NCI-H1436 (cell line): ENCODE measurements at places on chromosomes 6 and 20.
A peak's percentile ranks its signal among the peaks of the same experiment; 100 is the strongest.

DNA sequence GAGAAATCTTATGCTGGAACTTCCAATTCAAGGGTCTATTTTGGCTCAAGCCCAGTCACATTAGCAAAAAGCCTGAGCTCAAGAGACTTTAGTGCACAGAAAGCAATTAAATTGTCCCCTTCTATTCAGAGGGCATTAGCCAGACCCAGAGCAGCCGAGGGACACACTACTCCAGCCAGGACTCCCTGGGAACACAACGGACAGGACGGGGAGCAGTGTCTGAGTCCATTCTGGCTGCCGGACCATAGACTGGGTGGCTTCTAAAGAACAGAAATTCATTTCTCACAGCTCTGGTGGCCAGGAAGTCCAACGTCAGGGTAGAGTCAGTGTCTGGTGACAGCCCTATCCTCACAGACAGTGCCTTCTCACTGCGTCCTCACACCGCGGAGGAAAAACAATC is 78.4 kb downstream of the PRND start:
- DNase-seq = no peak

DNA sequence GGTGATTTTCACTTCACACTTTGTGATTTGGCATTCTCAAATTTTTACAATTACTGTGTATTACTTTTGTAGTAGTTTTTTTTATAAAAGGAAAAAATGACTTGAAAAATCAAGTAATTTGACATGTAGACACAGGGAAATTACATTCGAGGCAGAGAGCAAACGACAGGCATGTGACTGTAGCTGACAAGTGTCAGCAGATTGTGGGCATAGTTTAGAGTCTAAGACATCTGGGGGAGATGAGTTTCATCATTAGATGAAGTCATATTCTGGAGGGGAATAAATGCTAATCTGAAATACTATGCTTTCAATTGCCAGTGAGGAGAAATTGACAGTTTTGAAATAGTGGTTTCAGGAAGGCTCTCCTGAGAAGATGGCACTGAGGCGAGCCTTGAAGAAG is 126.0 kb downstream of the MTHFD1L start:
- no peak for DNase-seq

DNA sequence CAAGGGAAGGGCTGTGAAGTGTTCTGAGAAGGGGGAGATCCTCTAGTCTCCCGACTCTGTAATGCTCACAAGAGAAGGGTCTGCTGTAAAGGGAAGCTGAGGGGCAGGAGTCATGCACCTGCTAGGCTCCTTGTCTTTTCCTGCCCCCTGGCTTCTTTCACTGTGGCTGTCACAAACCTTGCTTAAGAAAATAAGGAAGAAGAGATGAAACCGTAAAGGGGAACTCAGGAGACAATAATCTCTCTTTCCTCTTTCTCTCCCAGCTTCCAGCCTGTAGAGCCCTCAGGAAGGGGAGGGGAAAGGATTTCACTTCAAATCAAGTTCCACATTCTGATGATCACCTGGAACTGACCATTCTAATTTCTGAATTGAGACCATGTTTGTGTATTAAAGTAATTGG is 26.3 kb downstream of the SLC13A3 start:
- DNase-seq = no peak

- DNase-seq = no peak
These were observed 162.6 kb downstream of the MMUT start for GRCh38 chr6:49300443-49300842.

DNA sequence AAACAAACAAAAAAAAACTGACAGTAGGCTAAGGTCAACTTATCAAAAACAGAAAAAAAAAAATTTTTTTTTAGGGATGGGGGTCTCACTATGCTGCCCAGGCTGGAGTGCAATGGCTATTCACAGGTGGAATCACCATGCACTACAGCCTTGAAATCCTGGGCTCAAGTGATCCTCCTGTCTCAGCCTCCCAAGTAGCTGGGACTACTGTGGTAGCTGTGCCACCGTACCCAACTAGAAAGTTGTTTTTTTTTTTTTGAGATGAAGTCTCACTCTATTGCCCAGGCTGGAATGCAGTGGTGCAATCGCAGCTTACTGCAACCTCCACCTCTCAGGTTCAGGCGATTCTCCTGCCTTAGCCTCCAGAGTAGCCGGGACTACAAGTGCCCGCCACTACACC is 2.1 kb downstream of the COMMD7 start:
- DNase-seq = no peak

GRCh38 chr20:31454361-31454760 is 13.9 kb downstream of the DEFB123 start:
- no peak for DNase-seq

DNA sequence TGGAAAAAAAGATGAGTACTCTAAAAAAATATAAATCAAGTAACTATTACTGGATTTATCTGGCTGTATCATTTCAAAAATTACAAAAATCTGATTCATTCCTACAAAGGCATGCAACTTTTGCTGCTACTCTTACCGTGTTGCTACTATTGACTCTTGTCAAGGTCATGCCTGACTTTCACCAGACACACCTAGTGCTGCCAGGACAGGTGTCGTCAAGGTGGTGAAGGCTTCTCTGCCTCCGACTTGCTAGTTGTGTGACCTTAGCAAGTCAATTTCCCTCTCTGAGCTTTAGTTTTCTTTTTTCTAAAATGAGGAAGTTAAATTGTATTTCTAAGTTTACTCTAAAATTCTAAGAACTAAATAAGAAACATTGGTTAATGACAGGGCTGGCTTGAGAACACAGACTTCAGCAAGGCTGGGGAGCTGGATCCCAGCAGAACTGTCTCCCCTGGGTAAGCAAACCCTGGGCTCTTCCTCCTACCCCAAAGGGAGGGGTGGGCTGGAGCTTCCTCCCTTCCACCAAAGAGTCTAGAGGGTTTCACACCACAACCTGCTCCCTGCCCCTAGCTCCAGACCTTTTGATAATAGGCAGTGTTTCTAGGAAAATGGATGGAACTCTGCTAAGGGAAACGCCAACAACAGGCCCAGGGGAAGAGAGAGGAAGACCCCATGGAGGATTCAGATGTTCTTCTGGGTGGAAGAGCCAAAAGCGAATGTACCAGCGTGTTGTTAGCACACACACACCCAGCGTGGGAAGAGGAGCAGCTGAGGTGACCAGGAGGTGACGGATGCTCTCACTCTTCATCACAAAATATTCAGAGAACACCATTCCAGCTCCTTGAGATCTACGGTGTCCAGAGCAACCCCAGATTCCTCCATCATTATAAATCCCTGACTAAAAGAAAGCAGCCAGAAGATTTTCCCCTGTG is 47.9 kb upstream of the CITED2 start:
- DNase-seq = no peak

DNA sequence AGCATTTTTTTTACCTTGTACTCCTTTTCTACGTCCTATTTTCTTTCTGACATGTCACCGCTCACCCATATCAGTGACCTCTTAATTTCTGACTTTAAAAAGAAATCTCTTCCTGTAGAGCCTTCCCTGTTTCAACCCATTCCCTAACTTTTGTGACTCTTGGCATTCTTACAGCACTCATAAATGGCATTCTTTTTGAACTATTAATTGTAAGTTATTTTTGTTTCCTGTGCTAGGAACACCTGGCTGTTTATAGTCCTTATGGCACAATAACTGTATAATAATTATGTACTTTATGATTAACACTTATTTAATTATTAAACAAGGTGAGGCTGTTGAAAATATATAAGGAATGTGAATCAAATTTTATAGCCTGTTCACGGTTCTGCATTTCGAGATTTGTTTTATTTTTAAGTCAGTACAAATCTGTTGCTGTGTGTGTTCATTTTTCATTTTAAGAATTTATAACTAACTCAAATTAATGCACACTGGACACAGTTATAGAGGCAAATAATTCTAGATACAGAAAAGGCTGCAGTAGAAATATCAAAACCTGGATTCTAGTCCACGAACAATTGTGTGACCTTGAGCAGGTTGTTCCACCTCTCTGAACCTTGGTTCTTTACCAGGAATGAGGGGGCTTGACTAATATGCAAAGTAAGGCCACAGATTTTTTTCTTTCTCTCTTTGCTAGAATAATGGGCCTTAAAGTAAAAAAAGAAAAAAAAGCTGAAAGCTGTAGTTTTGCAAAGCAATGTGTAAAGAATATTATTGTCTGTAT is 1.5 kb downstream of the KIZ start:
- no peak for DNase-seq

- DNase-seq = no peak
These were observed 259.1 kb downstream of the ZFAND3 start for GRCh38 chr6:38078671-38079070.

GRCh38 chr6:37936906-37937305 is 117.4 kb downstream of the ZFAND3 start:
- DNase-seq = no peak

DNA sequence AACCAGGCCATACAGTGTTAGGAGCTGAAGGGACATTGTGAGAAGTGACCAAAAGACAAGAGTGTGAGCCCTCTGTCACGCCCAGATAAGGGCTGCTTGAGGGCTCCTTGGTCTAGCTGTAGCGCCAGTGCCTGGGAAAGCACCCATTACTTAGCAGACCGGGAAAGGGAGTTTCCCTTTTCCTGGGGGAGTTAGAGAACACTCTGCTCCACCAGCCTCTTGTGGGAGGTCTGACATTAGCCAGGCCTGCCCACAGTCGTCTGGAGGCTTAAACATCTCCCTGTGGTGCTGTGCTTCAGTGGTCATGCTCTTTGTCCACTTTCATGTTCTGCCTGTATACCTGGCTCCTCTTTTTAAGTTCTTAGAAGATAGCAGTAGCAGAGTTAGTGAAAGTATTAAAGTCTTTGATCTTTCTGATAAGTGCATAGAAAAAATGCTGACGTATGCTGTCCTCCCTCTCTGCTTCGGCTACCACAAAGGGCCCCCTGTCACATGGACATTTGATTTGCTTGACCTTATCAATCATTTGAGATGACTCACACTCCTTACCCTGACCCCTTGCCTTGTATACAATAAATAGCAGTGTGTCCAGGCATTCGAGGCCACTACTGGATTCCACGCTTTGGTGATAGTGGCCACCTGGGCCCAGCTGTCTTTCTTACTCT is 201.5 kb upstream of the ECI2 start:
- DNase-seq = no peak

DNA sequence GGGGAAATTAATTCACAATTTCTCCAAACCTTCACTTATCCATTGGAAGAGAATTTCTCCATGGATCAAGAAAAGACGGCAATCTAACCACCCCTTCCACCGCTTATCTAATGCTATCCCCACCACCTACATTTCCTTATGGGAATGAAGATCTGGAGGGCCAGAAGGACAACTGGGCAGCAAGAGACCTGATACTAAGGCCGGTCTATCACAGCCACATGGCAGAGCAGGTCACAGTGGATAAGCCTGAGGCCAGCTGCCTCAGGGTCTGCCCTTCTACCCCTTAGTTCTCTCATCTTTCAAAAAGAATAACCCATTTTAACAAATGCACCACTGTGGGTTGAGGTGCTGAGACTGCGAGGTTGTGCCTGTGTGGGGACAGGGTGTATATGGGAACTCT is 37.1 kb downstream of the MAN1A1 start:
- no peak for DNase-seq

DNA sequence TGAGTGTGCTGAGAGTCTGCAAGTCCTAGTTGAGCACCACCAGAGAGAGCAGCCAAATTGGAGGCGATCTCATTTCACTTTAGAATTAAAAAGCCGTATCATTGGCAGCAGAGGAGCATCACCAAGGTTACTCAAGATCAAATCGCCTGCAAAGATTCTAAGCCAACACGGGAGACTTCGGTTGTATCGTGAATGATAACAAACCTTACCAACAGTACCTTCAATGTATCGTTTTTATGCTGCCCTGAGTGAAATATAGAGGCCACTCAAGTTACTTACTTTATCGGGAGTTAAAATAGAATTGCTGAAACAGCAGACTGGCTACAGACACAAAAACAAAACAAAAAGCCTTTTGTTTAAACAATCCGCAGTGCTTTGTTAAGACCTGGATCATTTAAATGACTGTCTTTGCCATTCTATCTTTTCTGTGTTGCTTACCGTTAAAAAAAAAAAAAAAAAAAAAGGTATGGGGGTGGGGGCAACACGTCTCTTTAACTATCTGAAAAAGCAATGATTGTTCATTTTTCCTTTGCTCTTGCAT is 14.2 kb downstream of the NHSL1 start:
- DNase-seq = peak; percentile 22

DNA sequence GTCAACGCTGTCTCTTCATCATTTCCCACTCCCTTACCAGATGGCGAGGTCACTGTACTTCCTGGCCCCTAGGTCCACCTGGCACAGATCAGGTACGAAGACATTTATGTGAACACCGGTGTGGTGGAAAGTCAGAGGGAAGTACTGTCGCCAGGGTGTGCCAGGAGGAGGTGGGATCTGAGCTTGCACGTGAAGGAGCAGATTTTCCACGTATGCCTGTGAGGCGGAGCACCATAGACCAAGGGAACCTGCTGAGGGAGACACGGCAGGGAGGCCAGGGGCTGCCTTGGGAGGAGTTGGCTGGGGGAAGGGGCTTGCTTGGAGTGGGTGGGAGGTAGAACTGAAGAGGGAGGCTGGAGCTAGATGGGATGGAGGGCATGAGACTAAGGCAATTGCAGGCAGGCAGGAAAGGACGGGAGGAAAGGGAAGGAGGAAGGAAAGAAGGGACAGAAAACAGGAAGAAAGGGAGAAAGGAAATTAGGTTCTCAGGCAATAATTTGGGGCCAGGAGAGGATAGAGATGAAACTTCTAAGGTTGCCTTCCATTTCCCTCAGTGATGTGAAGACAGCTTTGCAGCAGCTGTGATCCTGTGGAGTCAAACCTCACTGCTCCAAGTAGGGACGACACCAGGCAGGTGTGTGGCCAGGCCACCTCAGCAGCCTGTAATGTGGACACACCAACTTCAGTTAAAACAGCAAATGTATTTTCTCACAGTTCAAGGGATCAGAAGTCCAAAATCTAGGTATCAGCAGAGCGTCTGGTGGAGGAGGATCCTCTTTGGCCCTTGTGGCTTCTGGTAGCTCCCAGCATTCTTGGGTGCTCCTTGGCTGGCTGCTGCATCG is 46.8 kb downstream of the CHMP4B start:
- no peak for DNase-seq

GRCh38 chr6:92559611-92560010 is 859.7 kb downstream of the EPHA7 start:
- no peak for DNase-seq

GRCh38 chr6:140917911-140918310 is 1214.8 kb upstream of the GJE1 start:
- DNase-seq = no peak

GRCh38 chr20:19492116-19492515 is 265.9 kb upstream of the RIN2 start:
- no peak for DNase-seq
